ENCODE measurements at places on chromosomes 11 and 22.

- DNase-seq, result no peak
Measured at GRCh38 chr22:28072066-28072465, 153.0 kb upstream of the PITPNB start.

DNA sequence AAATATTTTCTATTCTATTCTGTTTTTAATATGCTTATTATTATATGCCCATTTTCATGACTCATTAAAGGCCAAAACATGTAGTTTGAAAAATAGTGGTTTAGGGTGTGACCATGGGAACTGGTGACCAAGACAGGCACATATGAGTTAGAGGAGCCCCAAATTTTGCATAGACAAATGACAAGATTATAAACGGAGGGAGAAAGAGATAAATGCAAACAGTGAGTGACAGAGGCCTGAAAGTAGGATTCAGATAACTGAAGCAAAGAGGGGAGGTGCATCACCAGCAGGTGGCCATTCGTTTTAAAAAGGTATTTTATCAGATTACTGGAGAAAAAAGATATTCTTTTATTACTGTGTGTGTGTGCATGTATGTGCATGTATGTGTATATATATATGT is 391.5 kb upstream of the CHORDC1 start:
- no peak for DNase-seq

DNA sequence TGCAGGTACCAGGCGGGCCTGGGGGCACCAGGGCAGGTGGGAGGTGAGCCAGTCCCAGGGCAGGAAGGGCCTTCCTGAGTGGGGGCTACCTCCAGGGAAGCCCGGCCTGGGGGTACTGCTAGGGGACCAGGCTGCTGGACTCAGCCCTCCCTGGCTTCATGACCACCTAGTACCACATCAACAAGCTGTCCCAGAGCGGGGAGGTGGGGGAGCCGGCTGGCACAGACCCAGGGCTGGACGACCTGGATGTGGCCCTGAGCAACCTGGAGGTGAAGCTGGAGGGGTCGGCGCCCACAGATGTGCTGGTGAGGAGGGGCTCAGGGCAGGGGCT is 6.7 kb downstream of the TRPT1 start:
- DNase-seq, result no peak

DNA sequence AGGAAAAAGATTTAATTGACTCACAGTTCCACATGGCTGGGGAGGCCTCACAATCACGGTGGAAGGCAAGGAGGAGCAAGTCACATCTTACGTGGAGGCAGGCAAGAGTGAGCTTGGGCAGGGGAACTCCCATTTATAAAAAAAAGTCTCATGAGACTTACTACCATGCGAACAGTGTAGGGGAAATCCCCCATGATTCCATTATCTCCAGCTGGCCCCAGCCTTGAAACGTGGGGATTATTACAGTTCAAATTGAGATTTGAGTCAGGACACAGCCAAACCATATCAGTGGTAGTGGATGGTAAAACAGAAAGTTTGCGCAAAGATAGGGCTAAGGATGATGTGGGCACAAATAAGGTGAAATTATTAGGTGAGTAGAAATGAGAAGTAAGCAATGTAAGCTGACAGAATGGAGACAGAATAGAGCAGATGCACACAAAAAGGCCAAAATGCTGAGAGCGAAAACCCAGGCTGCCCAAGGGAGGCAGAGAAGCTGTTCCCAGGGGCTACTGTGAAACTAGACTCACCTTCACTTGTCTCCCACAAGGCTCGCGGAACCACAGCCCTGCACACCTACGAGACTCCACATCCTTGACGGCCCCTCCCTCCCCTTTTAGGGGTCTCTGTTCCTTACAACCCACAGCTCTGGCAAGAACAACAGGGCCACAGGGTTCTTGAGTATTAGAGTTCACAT is 377.6 kb downstream of the CADM1 start:
- DNase-seq, result no peak

GRCh38 chr11:125953401-125953935 is 7.6 kb downstream of the VSIG10L2 start:
- DNase-seq, result no peak

- no peak for DNase-seq
Measured at GRCh38 chr11:19874266-19874665, 161.6 kb downstream of the NAV2 start.

GRCh38 chr11:14905104-14906033 is 13.3 kb upstream of the CYP2R1 start:
- DNase-seq, result peak; percentile 68

- no peak for DNase-seq
Measured at GRCh38 chr22:42905217-42905616, 48.1 kb upstream of the ARFGAP3 start.

GRCh38 chr11:116336540-116336939 is 436.2 kb downstream of the BUD13 start:
- no peak for DNase-seq

- no peak for DNase-seq
Measured at GRCh38 chr11:119350302-119350701, 3.8 kb upstream of the MFRP start.

DNA sequence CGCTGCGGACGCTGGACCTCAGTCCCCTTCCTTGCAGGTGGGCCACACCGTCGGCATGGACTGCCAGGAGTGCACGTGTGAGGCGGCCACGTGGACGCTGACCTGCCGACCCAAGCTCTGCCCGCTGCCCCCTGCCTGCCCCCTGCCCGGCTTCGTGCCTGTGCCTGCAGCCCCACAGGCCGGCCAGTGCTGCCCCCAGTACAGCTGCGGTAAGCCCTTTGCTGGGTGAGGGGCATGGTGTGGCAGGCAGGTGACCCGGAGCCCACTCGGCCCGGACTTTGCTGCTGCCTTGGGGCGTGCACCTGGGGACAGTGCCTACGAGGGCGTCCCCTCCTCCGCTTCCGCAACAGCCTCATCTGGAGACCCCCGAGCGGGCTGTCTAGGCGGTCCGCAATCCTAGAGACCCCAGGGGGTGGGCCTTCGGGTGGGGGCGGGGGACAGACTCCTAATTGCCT is 25.4 kb upstream of the MUC5B start:
- DNase-seq, result no peak
